Omental fat pad (tissue), 4 donors: ENCODE measurements at places on chromosomes 13 and 19.

DNA sequence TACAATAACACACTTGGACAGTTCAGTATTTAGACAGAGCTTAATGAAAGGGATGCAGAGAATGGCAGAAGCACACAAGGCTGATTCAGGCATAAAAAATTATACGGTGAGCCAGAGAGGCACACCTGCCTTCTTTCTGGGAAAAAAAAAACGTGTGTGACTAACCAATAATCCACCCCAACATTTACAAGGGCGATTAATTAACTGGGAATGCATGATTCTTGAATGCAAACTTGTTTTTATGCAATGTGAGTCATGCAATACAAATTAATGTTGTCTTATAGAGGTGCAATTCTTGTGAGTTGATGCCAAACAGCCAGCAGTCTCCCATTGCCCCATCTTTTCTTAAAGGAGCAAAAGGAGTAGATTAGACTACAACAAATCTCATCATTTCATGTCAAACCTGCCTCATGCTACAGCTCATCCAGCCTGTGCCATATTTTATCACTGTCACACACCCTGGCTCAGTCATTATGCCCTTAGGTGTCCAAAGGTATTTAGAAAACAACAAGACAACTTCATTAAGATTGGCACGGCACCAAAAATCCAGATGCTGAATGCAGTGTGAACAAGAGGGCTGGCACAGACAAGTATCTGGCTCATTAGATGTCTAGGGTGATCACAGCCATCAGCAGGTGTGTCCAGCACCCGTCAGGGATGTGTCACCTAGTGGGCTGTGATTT is 721.1 kb downstream of the EFNB2 start:
- DNase-seq = no peak

DNA sequence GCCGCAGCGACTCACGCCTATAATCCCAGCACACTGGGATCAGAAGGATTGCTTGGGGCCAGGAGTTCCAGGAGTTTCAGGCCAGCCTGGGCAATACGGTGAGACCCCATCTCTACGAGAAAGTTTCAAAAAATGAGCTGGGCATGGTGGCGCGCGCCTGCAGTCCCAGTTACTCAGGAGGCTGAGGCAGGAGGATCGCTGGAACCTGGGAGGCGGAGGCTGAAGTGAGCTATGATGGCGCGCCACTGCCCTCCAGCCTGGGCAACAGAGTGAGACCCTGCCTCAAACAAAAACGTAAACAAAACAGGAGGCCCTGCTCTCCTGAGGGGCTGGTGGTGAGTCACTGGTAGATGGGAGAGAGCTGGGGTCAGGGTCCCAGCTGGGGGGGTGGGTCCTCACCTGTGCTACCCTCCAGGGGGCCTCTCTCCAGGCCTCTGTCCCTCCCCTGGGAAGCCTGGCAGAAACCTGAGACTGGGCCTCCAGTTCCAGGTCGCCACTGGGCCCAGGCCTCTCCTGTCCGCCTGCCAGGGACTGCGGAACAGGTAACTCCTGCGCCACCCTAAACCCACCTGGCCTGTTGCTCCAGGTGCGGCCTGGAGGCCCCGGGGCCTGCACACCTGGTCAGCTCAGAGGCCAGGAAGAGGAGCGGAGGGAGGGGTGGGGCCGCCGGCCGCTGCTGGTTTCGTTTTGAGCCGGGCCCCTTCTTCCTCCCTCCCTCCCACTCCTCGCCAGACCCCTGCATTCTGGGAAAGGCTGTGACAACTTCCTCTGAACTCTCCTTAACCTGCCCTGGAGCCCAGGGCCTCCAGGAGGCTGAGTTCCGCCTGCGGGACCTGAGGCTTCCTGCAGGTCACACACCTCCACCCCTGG is 17.2 kb upstream of the ZBTB7A start:
- DNase-seq = no peak

- no peak for DNase-seq
Measured at GRCh38 chr19:3146677-3147100, 10.9 kb downstream of the GNA15 start.

DNA sequence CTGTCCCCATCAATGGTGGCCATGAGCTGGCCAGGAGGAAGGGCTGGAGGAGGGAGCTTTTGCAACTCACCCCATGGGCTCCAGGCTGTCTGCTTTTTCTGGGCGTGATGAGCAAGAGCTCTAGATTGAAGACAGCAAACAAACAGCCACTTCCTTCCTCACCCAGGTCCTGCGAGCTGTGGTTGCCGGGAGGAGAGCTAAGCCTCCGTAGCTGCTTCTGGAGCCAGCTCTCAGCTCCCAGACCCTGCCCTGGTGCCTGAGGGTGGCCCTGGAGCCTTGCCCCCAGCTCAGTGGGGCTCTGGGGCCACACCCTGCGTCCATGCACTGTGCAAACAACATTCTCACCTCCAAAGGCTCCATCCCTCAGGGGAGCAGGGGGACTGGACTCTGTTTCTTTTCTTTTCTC is 6.2 kb downstream of the MYO1F start:
- no peak for DNase-seq
